Psoas muscle (tissue), 8 donors: ENCODE measurements at places on chromosomes 1 and 21. TPM values are rescaled to one million over a fixed set of nuclear protein-coding genes. Genes with fewer than 3 reads are reported as not detected.

PRELP gene
- total RNA-seq, result 20.6 TPM

SLC44A5 gene
- total RNA-seq, result 0.06 TPM

CAPN9 gene
- total RNA-seq, result not detected

FCRL1 gene
- total RNA-seq, result 0.40 TPM

SPRR2E gene
- total RNA-seq, result not detected

ZC3H11A gene
- total RNA-seq, result 50.9 TPM

DMBX1 gene
- total RNA-seq, result not detected

RPE65 gene
- total RNA-seq, result not detected

ZNF678 gene
- 5.0 TPM for total RNA-seq

RAP1GAP gene
- total RNA-seq, result 0.21 TPM

ESPN gene
- not detected for total RNA-seq

PDZK1 gene
- not detected for total RNA-seq

DNM3 gene
- 0.52 TPM for total RNA-seq

RCSD1 gene
- 34.2 TPM for total RNA-seq

FOXO6 gene
- total RNA-seq, result 1.7 TPM

TNFRSF4 gene
- total RNA-seq, result 4.6 TPM

ST6GALNAC3 gene
- 3.7 TPM for total RNA-seq

ATP13A2 gene
- total RNA-seq, result 30.6 TPM

YTHDF2 gene
- total RNA-seq, result 48.7 TPM

VTCN1 gene
- not detected for total RNA-seq

PEAR1 gene
- total RNA-seq, result 3.8 TPM

CYP4A11 gene
- not detected for total RNA-seq

OR2G6 gene
- total RNA-seq, result not detected

ARHGEF16 gene
- total RNA-seq, result 0.51 TPM

TNFSF4 gene
- total RNA-seq, result 0.20 TPM

CFHR3 gene
- not detected for total RNA-seq

ADIPOR1 gene
- 64.4 TPM for total RNA-seq

ALPL gene
- total RNA-seq, result 1.3 TPM

COL16A1 gene
- 14.2 TPM for total RNA-seq

S100A1 gene
- 1,048 TPM for total RNA-seq

ANGPTL1 gene
- total RNA-seq, result 43.6 TPM

OR2T29 gene
- not detected for total RNA-seq

TTLL7 gene
- total RNA-seq, result 13.0 TPM

JAM2 gene
- 4.4 TPM for total RNA-seq
